ENCODE measurements at places on chromosomes 2 and 18.

- no peak for DNase-seq
Observed at GRCh38 chr2:202171241-202171825, 67.1 kb downstream of the SUMO1 start.

DNA sequence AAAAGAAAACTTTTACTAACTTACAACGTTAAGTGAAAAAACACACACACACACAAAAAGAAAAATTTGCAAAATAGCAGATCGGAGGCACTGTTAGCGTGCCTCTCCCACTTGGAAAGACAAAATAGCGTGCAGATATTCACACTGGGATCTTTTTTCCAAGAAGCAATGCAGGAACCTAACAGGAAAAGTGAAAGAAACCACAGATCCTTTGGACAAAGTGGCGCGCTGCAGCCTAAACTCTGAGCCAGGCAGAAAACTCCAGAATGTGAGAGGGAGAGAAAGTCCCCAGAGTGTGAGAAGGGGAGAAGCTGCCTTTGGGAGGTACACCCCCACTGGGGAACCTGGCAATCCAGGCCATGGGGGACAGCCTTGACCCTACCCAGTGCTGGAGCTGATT lies 70.7 kb upstream of the SERPINE2 start:
- no peak for DNase-seq

GRCh38 chr2:230703514-230703913 lies 9.1 kb upstream of the CAB39 start:
- no peak for DNase-seq

- DNase-seq = no peak
Observed at GRCh38 chr18:25494888-25495287, 142.9 kb upstream of the ZNF521 start.

- DNase-seq = no peak
Observed at GRCh38 chr2:217418090-217418489, 558.2 kb upstream of the TNP1 start.

DNA sequence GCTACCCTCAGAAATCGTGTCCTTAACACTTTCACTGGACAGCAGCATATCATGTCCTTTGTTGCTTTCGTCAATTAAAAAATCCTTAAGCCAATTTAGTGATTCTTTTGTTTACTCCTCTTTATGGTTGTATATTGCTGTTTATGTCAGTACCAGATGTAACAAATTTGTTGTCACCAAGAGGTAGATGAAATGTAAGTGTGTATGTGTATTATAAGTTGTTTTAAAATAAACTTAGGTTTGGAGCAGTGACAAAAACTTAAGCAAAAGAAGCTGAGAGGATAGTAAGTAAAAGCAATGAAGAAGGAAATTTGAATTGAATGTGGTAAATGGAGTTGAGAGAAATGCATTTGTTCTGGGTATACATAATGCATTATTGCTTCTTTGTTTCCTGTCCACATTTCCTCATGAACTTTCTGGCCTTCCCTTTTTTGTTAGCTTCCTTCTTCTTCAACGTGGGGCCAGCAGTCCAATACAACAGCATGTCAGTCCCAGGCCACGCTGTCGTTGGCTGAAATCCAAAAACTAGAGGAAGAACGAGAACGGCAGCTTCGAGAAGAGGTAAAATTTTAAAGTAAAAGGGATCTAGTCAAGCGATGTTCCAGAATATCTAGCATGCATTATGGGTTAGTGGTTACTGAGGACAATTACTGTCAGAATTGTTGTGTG lies 30.5 kb upstream of the SNORC start:
- DNase-seq = no peak

GRCh38 chr2:83572400-83572799 lies 886.7 kb downstream of the SUCLG1 start:
- no peak for DNase-seq

GRCh38 chr2:156908825-156909224 lies 348.7 kb upstream of the GALNT5 start:
- no peak for DNase-seq

DNA sequence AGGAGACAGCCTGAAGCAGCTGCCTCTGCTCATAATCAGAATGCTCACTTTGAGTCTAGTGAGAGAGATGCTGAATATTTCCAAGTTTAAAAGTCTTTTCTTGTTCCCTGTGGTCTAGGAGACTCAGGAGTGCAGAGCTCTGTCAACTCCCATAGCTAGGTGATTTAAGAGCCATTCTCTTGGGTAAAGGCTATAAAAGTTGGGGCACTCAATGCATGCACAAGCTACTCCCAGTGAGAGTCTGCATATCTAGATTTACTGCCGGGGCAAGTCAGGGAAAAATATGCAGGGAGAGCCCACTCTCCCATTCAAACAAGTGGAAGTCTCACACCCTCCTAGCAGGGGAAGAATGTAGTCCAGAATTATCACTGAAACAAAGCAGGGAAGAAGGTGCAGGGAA lies 408.6 kb upstream of the KCNJ3 start:
- no peak for DNase-seq

DNA sequence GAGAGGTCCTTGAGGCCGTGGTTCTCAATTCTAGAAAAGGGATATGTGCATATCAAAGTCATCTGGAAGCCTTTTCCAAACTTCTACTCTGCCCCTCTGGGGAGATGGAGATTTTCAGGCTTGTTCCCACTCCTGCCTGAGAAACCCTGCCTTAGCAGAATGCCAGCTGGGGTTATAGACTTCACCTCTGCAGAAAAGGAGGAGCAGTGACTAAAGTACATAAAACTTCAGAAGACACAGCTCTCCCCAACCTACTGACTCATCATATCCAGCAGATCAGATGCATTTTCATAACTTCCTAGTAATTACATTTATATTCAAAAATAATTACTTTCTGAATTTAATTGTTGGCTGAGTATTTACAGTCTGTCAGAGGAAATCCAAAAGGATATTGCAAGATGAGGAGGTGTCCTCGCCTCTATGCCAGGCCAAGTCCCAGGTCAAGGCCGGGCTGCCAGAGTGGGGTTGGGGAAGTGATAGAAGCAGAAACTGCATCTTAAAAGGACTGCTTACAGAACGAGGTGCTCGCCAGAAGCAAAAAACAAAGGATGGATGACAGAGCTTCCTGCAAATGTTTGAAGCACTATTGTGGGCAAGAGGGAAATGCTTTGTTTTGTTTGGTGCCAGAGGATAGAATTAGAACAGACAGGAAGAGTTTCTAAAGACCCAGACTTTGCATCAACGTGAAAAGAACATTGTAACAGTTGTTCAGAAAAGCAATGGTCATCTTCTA lies 75.6 kb upstream of the APCDD1 start:
- no peak for DNase-seq

GRCh38 chr2:62313449-62314227 lies 117.7 kb downstream of the B3GNT2 start:
- peak; percentile 20 for DNase-seq

DNA sequence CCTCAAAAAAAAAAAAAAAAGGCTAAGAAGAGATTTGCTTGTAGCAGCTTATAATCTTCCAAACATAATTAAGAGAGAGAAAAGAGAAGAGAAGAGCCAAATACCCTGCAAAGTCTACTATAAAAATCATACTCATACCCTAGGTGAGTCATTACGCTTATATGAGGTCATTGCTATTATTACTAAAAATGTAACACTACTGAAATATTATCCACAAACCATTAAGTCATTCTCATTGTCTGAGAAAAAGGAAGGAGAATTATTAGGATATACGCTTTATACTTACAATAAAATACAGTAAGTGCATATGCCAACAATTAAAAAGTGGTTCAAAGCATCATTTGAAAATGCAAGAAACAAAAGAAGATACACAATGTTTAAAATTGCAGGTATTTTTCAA lies 66.5 kb downstream of the COLEC12 start:
- no peak for DNase-seq

DNA sequence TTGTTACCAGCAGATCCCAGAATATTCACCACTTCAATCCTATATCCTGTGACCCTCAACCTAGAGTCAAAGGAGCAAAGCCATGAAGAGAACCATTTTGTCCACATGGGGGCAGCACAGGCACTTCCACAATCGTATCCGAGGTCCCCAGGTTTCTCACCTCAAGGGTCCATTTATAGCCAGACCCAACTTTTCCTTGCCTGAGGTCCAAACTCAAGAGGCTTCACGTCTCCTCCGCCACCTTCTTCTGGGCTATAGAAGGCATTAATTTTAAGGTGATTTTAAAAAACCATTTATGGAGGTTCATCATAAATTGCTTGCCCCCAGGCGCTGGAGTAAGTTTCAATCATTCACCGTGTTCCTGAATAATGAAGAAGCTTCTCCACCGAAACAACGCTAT lies 111.6 kb upstream of the NABP1 start:
- DNase-seq = peak; percentile 85

GRCh38 chr2:212904646-212905045 lies 246.8 kb downstream of the IKZF2 start:
- no peak for DNase-seq

Measured in stimulated activated effector memory CD8-positive, alpha-beta T cell treated with anti-CD3 and anti-CD28 coated beads, Interleukin-12 subunit alpha, Interleukin-12 subunit beta, amount 100 ng/mL, for 72 hours (primary cell).